ENCODE measurements at places on chromosomes 16 and 17. TPM values are rescaled to one million over a fixed set of nuclear protein-coding genes. Genes with fewer than 3 reads are reported as not detected.

The CCL15 gene
- total RNA-seq: not detected

The STRADA gene
- 18.7 TPM for total RNA-seq

The SLC9A5 gene
- total RNA-seq: 1.8 TPM

The PRSS53 gene
- total RNA-seq: 1.2 TPM

The CACNG1 gene
- total RNA-seq: not detected

The GAS7 gene
- 2.5 TPM for total RNA-seq

The BCO1 gene
- total RNA-seq: not detected

The EIF4A3 gene
- 186 TPM for total RNA-seq

The CASKIN1 gene
- not detected for total RNA-seq

The HIGD1B gene
- not detected for total RNA-seq

The MEIOC gene
- 0.27 TPM for total RNA-seq

The TMEM238L gene
- not detected for total RNA-seq

The ASPHD1 gene
- total RNA-seq: 2.2 TPM

The NUBP1 gene
- total RNA-seq: 32.2 TPM

The KRTAP3-2 gene
- not detected for total RNA-seq

The ADAMTS18 gene
- total RNA-seq: 0.51 TPM

The KCNAB3 gene
- total RNA-seq: 0.29 TPM

The CHP2 gene
- total RNA-seq: not detected

The KRT36 gene
- total RNA-seq: not detected

The PARD6A gene
- total RNA-seq: 0.71 TPM

The LPO gene
- total RNA-seq: not detected

The SLC6A2 gene
- not detected for total RNA-seq

The KAT8 gene
- total RNA-seq: 39.9 TPM

The KRTAP2-1 gene
- not detected for total RNA-seq

The TERB1 gene
- not detected for total RNA-seq

The C17orf100 gene
- 0.71 TPM for total RNA-seq

The KREMEN2 gene
- total RNA-seq: 1.3 TPM

The CA4 gene
- not detected for total RNA-seq

The TBC1D3E gene
- not detected for total RNA-seq

The CALB2 gene
- 11.3 TPM for total RNA-seq

The PLLP gene
- total RNA-seq: 0.06 TPM

The SHCBP1 gene
- 34.6 TPM for total RNA-seq

The IL34 gene
- total RNA-seq: 0.54 TPM

The CCL1 gene
- not detected for total RNA-seq

The MGAT5B gene
- total RNA-seq: 4.1 TPM

The IGSF6 gene
- not detected for total RNA-seq

The CCL16 gene
- not detected for total RNA-seq

The PTGES3L gene
- 0.23 TPM for total RNA-seq

The TOP2A gene
- total RNA-seq: 402 TPM
